ENCODE measurements at places on chromosomes 6 and 20.

- no peak for DNase-seq
Observed at GRCh38 chr6:120383681-120384080, 950.6 kb downstream of the TBC1D32 start.

DNA sequence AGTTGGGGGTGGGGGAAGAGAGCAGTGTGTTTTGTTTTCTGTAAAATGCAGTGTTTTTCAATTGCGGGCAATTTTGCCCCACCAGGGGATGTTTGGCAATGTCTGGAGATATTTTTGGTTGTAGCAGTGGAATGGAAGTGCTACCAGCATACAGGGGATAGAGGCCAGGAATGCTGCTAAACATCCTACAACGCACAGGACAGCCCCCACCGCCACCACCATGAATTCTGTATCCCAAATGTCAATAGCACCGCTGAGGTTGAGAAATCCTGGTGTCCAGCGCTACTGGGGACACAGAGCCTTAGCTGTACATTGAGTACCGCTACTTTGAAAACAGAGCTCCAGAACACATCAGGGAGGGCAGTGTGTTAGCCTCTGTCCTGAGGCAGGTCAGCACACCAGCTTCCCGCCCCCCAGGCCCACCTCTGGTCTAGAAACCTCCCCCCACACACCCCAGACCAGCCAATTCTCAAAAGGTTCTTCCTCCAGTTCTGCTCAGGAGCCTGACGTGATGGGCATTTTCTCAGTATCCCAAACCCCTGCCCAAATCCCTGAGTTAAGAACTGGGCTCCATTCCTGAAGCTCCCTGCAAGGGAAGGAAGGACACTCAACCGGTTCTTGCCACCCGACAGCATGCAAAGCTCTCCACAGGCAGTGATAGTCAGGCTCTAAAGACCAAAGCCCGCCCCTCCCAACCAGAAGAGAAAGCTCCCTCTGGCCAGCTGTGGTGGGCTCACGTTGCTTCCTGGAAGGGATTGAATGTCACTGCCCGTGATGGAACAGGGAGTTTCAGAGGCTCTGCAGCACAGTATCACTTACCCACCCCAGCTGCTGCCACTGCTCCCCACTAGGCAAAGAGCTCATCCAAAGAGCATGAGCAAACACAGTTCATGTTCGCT, 321.5 kb upstream of the JARID2 start:
- no peak for DNase-seq

- no peak for DNase-seq
Observed at GRCh38 chr6:154998855-154999254, 3.7 kb downstream of the TIAM2 start.

DNA sequence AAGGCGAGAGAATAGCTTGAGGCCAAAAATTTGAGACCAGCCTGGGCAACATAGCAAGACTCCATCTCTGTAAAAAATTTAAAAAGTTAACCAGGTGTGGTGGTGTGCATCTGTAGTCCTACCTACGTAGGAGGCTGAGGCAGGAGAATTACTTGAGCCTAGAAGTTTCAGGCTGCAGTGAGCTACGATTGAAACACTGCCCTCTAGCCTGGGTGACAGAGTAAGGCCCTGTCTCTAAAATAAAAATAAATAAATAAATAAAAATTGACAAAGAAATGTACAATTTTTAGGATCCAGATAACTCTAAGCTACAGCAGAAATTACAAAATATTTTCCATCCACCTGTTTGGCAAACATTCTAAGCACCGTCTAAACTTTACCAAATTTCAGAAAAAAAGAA, 941.0 kb upstream of the ADGRB3 start:
- DNase-seq: no peak

- DNase-seq: peak; percentile 80
Observed at GRCh38 chr6:43924222-43924702, 154.3 kb downstream of the VEGFA start.

DNA sequence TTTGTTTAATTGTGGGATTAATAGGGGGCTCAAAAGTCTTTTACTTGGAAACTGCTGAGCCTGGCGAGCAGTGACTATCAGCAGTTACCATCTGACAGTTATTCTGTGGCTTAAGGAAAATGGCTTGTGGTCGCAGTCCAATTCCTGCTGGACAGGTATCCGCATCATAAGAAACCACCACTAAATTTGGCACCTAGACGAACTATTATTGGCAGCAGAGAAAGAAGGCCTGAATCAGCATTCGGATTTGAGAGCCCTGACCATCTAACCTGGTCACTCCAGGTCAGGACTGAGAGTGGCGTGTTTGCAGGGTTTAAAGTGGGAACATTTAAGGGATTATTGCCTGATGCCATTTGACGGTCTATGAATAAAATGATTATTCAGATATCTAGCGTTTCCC, 146.4 kb downstream of the RPS12 start:
- no peak for DNase-seq

GRCh38 chr6:143000811-143001210, 55.8 kb upstream of the HIVEP2 start:
- DNase-seq: no peak

- DNase-seq: no peak
Observed at GRCh38 chr6:30327232-30327746, 562 bp downstream of the TRIM39 start.

DNA sequence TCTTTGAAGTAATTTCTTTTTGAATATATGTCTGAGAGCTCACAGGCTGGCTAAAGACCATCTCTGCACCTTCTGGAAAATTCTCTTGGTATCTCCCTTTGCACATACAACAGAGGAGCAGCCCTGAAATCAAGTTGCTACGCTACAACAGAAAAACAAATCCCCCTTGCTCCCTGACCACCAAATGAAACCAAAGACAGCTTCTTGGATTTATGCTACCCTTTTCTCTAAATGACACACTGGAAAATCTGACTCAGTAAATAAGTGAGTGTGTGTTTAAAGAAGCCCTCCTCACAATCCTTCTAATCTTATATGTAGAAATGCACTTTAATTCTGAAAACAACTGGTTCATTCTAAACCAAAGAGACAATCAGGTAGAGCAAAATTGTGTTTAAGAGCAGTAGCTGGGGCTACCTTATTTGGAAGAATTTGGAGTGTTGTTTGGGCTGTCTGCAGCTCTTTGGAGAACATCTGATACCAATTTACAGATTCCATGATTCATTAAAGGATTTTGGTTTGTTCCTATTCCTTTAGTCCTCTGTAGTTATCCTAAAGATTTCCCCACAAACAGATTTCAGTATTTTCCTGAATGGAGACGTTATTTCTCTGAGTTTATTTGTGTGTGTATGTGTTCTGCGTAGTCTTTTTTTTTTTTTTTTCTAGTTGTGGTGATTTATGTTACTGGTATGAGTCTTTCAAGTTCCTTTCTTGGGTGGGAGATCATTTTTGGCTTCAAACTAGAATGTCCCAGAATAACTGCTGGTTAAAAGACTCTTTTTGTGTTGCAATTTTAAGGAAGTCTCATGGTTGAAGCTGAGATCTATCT, 36.4 kb upstream of the UTRN start:
- DNase-seq: no peak

- DNase-seq: no peak
Observed at GRCh38 chr20:2403291-2404052, 22.8 kb downstream of the TGM6 start.

DNA sequence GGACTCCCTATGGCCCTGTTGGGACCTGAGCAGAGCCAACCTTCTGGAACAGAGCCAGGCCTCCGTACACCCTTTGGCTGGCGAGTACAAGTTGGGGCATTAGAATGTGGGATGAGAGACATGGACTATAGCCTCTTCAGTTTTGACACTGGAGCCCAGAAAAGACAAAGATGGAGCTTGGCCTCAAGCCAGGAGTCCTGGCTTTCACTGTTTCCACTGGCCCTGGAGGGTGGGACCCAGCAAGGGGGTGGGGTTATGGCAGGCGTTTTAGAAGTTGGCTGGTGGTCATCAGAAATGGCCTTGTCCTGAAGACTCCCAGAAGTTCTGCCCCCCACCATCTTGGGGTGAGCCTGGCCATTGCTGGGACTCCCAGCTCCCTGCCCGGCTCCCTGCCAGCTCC, 21.8 kb downstream of the ITPR3 start:
- no peak for DNase-seq

GRCh38 chr6:32439602-32440214, at the start of gene HLA-DRA:
TSS of gene HLA-DRA (plus strand) at chr6:32439887. CDS start at chr6:32439951, 64 bp downstream.
- peak; percentile 95 for DNase-seq

DNA sequence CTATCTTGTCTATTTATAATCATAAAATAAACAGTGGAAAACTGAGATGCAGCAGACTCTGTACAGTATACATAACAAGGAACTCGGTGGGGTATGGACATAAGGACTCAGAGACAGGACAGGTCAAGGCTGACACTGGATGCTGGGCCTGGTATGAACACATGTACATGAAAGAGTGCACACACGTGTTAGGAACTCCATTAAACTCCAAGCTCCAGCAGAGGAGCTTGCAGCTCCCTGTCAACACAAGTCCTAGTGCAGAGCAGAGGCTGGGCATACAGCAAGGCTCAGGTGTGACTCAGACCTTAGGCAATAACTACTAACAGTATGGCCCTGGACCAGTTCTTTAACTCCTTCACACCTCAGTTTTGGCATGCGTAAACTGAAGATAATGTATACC, 17.1 kb downstream of the NAPB start:
- no peak for DNase-seq

GRCh38 chr6:112004201-112005012, 49.5 kb upstream of the CCN6 start:
- no peak for DNase-seq

GRCh38 chr6:123329337-123329736, 307.4 kb downstream of the TRDN start:
- no peak for DNase-seq

DNA sequence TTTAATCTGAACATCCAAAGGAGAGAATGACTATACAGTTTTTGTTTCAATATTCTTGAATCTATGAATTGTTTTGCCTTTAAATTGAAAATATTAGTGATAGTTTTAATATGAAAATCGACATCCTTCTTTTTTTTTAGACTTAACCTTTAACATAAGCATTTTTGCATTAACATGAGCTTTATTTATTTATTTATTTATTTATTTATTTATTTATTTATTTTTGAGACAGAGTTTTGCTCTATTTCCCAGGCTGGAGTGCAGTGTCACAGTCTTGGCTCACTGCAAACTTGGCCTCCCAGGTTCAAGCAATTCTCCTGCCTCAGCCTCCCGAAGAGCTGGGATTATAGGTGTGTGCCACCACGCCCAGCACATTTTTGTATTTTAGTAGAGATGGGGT, 27.6 kb downstream of the GJA1 start:
- DNase-seq: no peak

DNA sequence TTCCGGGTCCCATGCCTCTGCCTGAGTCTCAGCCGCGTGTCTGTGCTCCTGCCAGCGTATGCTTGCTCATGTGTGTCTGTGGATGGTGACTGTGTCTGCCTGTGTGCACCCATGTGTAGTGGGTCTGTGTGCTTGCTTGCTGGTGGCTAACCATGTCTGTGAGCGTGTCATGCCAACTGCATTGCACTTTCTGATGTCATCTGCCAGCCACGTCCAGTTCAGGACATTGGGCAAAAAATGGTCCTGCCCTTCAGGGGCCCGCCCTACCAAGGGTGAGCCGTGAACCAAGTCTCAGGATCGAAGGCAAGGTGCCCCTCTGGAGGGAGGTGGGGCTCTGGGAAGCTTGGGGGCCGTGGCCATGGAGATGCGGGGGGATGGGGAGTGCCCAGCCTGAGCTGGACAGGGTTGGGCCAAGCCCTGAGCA, 9.4 kb upstream of the ZBTB46 start:
- DNase-seq: no peak

- DNase-seq: no peak
Observed at GRCh38 chr20:35116258-35116657, 23.7 kb upstream of the TRPC4AP start.

- DNase-seq: no peak
Observed at GRCh38 chr20:59703046-59703445, 98.7 kb downstream of the PHACTR3 start.

DNA sequence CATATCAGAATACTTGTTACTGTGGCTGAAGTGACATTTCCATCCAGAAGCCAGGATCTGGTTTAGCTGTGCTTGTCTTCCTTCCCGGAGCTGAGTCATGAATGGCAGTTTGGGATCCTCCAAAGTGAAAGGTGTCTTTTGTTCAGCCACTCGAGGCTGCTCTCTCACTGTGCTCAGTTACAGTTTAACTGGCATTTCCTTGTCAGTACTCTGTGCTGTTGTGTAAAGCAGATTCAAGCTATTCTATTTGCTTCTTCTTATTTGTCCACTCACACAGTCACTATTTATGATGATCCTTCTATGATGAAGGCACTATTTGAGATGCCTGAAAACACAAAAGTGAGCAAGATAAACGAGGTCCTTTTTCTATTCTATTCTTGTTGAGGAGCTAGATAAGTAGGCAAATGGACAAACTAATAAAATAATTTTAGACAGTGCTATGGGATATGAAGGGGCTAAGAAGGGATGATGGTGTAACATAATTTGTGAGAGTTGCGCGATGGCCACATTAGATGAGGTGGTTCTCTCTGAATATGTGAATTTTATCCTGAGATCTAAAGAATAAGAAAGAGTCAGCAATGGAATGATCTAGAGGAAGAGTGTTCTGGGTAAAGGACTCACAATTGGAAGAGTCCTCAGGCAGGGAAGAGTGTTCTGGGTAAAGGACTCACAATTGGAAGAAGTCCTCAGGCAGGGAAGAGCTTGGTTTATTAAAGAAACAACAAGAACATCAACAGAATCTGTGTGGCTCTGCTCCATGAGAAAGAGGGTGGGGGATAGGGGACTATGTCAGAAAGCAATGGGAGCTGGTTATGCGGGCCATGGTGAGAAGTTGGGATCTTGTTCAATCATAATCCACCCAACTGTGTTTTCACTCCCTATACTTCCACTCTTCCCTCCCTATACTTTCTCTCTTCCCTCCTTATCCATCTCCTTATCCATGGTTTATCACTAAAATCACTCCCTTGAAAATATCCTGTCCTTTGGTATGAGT, 40.1 kb downstream of the CYP24A1 start:
- DNase-seq: no peak

- no peak for DNase-seq
Observed at GRCh38 chr6:126886106-126886505, 232.4 kb upstream of the RSPO3 start.

- DNase-seq: no peak
Observed at GRCh38 chr6:160039441-160039840, 70.6 kb downstream of the IGF2R start.

- no peak for DNase-seq
Observed at GRCh38 chr20:24629668-24630067, 160.2 kb downstream of the SYNDIG1 start.

DNA sequence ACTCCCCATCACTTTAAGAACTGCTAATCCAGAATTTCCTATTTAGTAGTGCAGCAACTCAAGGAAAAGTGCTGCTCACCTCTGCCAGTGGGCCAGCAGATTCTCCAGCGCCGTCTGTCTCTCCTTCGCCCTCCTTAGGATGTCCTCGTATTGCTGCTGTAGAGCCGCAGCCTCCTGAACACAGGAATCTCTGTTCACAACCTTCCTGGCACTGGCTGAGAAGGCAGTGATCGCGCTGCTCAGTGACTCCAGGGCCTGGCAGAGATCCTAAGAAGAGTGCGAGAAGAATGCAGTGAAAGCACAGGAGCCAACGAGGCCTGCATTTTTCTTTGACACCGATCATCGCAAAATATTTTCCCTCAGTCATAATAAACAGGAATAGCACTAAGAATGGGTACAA, 209.0 kb downstream of the SYNE1 start:
- no peak for DNase-seq
